ENCODE measurements at places on chromosomes 11 and 22.

- no peak for DNase-seq
Measured at GRCh38 chr22:49395617-49396016, 432.1 kb downstream of the BRD1 start.

GRCh38 chr22:37930270-37930951 is 23.0 kb downstream of the C22orf23 start:
- DNase-seq: no peak

DNA sequence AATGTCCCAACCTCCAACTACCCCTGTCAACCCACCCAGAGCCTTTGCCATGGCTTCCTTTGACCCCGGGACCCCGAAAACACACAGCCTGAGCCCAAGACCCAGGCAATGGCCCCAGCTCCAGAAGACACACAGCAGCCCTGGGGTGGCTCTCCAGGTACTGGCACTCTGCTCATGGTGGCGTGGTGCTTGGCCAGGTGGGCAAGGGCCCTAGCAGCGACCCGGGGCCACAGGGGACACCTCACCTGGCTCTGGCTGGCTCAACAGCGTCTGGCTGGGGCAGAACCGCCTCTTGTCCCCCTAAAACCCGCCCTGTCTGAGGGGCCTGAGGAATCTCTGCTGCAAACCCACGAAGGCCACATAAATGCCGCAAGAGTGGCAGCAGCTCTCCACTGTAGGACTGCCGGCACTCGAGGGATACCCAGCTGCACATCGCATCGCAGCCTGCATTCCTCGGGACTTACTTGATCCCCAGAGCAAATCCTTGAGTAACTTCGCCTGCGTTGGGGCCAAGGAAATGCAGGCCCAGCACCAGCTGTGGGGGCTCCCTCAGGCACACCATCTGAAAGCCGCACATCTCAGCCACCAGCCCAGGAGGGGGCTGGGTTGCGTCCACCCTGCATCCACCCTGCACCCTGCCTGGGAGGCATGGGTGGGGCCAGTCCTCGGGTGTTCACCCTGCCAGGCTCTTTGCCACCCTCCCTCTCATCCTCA is 23.1 kb upstream of the GNB1L start:
- no peak for DNase-seq

DNA sequence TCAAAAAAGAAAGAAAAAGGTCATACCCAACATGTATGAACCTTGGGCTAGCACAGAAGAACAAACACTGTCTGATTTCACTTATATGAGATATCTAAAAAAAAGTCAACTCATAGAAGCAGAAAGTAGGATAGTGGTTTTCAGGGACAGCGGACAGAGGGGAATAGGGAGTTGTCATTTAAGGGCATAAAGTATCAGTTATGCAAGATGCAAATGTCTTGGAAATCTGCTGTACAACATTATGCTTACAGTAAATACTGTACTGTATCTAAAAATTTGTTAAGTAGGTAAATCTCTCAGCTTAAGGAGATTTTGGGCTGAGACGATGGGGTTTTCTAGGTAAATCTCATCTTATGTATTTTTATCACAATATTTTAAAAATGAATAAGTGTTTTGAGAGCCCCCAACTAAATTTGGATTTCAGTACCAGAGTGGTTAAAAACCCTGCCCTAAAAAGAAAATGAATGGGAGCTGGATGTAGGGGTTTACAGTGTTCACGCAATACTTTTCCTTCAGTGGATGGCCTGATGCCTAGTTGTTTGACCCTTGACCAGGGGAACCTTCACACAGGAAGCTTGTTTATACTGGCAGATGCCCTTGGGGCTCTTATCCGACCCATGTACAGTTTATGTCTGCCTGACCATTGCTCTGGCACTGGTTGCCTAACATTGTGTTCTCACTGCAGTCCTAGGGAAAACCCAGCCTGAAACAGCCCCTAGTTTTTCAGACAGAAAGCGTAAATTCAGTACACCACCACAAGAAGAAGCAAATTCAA is 34.8 kb downstream of the SLC22A9 start:
- no peak for DNase-seq

DNA sequence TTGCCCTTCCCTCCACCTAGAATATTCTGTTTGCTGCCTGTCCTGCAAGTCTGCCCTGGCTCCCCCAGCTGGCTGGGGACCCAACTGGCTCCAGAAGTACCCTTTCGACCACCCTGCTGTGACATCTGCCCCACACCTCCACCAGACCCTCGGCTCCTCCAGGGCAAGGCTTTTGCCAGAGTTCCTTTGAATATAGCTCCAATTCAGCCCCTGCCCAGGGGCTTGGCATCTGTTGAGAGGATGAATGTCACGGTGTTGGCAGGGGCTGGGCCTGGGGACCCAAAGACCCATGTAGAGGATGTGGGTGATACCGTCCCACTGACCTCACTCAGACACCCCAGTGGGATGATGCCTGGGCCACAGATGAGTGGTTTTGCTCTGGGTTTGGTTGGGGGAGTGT is 4.0 kb downstream of the NLRP6 start:
- no peak for DNase-seq

GRCh38 chr22:25404556-25404927 is 159.9 kb upstream of the GRK3 start:
- no peak for DNase-seq

- no peak for DNase-seq
Measured at GRCh38 chr11:98564233-98564632, 456.5 kb upstream of the CNTN5 start.

DNA sequence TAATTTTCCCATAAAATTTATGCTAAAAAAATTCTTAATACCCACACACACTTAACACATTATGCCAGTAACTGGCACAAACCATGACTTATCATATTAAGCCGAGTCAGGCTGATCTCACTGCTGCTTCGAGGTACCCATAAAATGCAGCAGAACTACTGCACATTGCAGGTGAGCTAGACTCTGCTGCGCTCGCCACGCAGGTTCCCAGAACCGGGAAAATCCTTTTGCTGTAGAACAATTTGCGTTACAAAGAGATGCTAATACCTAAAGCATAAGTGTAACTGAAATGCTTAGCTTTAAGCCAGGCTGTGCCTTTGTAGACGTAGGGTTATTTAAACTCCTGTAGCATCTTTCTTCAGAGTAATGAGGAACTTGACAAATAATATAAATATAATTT is 200.3 kb downstream of the MSANTD4 start:
- no peak for DNase-seq

DNA sequence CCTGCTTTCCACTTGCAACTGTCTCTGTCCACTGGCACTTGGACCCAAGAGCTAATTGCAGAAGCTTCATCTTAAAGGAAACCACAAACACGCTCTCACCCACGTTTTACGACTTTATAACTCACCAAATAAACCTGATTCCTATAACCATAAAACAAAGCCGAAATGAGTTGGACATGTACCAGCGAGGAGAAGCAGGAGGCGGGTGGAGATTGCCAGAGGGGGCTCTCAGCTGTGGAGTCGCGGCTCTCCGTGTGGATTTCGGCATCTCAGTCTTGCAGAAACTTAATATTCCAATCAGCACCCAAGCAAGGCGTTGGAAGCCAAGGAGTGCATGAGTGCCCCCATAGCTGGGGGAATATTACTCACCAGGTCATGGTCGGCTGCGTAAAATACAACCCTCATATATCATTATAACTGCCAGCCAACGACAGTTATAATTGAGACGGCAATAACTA is 483.6 kb downstream of the MN1 start:
- DNase-seq: no peak

GRCh38 chr11:12290477-12290922 is 86.9 kb upstream of the PARVA start:
- DNase-seq: no peak

- no peak for DNase-seq
Measured at GRCh38 chr11:93662175-93662570, 691 bp downstream of the CEP295 start.

DNA sequence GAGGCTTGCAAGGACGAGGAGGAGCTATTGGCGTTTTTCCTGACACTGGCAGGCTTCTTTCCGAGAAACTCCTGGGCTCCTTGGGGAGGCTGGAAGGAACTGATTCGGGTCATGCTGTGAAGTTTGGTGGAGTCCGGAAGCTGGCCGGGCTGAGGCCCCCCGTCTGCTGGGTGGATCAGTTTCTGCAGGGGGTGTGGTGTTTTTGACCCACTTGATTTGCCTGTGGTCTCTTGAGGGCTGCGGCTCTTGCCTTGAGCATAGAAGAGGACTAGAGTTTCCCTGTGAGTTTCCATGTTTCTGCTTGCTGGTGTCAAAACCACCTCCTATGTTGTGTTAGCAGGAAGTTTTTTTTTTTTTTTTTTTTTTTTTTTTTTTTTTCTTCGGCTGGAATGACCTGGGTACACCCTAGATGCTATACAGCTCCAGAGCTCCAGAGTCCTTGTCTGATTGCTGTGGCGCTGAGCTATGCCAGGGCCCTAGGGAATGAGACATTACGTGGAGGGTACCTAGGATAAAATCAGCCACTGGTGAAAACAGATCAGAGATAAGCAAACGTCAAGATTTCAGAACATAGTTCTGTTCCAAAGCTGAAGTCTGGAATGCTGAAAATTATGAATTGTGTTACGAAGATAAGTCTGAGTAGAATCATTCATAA is 728 bp downstream of the TBC1D22A start:
- DNase-seq: no peak

DNA sequence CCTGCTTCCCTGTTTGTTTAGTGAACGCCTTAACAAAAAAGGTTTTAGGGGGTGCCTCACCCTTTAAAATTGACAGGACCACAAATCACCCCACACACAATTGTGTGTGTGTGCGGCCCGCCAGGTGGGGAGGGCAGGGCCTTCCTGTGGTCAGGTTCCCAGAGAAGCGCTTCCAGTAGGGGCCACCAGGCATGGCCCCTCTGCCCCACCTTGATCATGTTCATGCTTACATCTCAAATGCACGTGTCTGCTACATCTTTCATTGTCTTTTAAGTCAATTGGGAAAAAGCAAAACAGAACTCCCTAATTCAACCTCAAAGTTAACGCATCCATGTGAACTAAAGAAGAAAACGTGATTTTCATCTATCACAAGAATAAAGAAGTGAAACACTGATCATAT is 1335.3 kb downstream of the TBC1D22A start:
- DNase-seq: no peak

DNA sequence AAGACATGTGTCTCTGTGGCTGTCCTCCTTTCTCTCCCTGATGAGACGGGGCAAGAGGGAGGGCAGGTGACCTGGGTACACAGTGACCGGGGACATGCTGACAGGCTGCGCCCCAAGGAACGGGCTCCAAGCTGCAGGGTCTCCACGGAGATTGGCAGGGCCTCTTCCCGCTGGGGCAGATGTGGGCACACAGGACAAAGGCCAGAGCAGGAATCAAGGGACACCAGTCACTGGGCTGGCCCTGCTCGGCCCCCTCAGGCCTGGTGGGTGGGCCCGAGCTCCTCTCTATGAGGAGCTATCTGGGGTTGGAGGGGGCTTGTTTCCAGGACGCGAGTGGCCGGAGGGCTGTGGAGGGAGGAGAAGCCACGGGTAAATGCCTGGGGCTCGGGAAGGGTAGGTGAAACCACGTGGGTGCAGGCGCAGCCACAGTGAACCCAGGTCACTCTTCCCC is 11.2 kb downstream of the PNPLA5 start:
- DNase-seq: no peak

GRCh38 chr11:98766903-98767302 is 253.8 kb upstream of the CNTN5 start:
- no peak for DNase-seq

GRCh38 chr11:65903068-65903481 is 2.9 kb upstream of the FOSL1 start:
- DNase-seq: no peak

DNA sequence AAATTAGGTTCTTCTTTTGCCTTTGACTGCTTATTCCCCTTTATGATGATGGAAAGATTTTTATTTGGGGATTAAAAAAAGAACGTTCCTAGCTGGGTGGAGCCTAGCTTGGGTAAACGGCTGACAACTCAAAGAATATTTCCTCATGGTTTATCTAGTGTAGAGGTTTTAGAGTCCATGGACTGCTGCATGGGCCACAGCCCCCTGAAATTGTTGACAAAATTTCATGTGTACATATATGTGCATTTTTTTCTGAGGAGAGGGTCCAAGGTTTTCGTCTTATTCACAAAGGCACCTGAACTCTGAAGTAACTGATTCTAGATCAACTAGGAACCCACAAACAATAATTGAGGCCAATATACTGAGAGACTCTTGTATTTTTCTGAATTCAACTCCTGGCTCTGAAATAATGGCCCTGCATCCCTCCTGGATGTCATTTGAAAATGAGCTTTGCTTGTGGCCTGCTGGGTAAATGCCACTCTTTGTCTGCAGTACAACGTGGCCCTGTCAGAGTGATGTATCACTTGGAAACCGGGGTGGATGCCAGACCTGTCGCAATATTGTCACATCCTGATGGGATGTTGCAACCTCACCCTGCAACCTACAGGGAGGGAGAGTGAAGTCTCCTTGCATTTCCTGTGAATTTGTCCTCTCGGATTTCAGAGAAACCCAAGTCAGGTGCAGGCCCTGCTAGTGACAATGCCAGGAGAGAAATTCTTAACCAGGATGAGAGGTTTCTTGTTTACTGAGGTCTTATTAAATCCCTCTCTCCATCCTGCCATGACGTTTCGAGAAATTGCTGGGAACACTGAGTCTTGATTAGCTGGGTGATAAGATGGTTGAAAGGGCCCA is 33.8 kb downstream of the EHF start:
- no peak for DNase-seq

DNA sequence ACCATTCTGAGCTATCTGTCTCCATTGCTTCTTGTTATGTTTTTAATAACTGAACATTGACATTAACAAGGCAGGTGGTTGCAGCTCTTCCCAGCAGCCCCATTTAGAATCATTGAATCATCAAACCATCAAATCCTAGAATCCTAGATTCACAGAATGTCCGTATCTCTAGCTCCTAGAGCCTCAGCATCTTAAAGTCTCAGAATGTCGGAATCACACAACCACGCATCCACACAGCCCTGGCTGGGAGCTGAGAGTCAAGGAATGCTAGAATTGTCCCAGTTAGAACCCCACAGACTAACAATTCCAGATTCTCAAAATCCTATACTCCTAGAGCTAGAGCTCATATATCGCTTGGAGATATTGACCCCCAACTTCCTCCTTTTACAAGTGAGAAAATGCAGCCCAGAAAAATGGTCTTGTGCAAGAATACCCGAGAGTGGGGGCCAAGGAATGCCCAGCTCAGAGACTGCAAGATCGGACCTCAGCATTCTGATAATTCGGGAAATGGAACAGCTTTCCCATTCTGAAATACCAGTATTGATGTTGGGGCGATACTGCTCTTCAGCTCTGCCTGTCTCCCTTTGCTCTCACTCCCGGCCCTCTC is 38.8 kb downstream of the PDE2A start:
- no peak for DNase-seq

- no peak for DNase-seq
Measured at GRCh38 chr11:94938095-94939055, 35.0 kb downstream of the CWC15 start.
